ENCODE measurements at places on chromosomes 3 and 15.

- DNase-seq = no peak
These were observed 4.1 kb downstream of the VHL start for GRCh38 chr3:10145685-10146084.

DNA sequence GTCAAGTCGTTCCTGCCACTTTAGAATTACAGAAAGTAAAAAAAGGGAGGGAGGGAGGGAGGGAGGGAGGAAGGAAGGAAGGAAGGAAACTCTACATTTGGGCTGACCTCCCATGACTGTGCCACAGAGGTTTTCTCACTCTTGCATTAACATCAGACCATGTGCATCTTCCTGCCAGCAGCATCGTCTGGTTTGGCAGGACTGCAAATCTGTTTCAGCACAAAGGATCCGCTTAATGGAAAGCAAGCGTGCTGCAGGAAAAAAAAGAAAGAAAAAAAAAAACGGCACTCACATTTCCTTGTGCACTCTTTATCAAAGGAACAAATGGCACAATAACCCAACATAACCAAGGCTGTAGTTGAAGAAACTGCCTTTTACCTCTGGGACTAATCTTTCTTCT lies 148.8 kb upstream of the HES1 start:
- no peak for DNase-seq

DNA sequence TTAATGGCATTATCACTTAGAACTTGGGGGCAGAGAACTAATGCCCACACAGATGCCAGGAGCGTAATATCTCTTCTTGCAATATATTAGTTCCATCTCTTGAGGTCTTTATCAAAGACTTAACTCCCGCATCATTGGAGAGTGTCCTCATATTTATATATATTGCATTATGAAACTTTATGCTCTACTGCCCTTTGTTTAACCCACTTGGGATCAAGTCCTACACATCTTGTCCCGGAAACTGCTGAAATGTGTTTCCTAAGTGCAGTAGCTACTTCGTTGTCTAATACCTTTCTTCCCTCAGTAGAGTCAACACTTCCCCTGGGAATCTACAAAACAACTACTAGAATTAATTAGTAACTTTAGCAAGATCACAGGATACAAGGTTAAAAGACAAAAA lies 1029.2 kb downstream of the OTOL1 start:
- DNase-seq = no peak

GRCh38 chr3:73601011-73601410 lies 23.7 kb downstream of the PDZRN3 start:
- no peak for DNase-seq

DNA sequence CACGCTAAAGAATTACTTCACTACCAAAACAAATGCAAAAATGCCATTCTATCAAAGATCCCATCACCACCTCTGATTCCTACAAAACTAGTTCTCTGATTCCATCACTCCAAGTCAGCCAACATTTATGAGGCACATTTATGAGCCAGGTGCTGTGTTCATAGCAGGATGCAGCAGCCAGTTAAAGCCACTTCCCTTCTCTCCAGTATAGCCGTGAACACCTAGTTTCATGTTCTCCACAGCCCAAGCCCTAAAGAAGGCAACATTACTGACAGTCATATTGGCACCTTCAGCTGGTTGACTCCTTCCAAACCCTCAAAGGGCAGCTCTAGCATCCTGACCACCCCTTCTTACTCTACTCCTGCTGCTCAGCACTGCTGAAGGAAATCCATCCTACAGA lies 36.4 kb downstream of the RYK start:
- no peak for DNase-seq

- no peak for DNase-seq
These were observed 36.2 kb downstream of the ICE2 start for GRCh38 chr15:60442763-60443162.

GRCh38 chr3:52438104-52438376 lies 6.9 kb downstream of the SEMA3G start:
- DNase-seq = no peak

- DNase-seq = no peak
These were observed 102.0 kb upstream of the BHLHE40 start for GRCh38 chr3:4877173-4877787.

DNA sequence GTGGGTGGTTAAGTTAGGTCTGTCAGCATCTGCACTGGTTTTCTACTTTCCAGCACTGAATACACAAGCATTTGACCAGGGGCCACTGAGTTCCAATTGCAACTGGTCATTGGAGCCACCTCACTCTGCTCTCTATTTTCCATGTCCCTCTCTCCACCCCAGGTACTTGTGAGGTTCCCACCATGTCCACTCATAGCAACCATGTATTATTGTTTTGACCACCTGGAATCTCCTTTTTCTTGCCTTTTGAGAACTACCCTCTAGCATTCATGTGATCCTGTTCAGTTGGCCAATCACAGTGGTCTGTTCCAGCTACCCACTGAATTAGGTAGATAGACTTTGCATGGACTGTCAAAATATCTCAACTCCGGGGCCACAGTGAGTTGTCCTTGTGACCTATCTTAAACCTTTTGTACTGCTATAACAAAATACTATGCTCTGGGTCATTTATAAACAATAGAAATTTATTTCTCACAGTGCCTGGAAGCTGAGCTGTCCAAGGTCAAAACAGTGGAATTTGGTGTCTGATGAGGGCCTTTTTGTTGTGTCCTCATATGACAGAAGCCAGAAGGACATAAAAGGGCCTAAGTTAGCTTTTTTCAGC lies 20.2 kb upstream of the TM4SF18 start:
- no peak for DNase-seq

GRCh38 chr15:60696523-60696859 lies 217.5 kb upstream of the ICE2 start:
- DNase-seq = no peak

DNA sequence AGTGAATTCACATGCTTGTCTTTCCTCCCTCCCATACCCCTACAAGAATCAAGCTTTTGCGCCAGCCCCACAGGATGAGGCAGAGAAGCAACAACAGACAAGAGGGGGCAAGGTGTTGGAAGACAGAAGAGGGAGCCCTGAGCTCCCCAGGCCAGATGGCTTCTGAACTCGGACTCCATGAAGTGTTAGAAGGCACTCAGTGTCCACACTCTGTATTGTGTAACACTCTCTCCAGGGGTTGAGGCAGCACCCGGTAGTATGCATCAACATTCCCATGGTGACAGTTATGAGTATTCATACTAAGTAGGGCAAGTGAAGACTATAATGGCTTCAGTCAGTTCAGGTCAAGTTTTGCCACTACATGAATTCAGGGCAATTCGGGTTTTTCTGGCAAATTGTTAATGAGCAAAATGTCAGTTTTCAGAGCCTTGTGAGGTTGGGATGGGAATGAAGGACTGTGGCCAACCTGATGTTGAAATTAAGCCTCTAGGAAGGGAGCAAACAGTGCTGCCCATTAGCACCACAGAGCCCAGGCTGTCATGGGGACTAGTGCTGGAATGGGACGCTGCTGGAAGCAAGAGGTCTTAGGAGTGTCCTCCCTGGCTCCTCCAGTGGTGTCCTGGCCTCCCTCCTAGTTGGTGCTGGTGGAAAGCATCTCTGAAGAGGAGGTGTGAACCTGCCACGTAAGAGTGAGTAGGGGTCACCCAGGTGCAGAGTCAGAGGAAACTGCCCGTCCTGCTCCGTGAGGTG lies 79.4 kb downstream of the KLF15 start:
- DNase-seq = no peak

GRCh38 chr3:151722856-151723255 lies 10.9 kb upstream of the AADACL2 start:
- DNase-seq = peak; percentile 40

- no peak for DNase-seq
These were observed 161.3 kb downstream of the EPHB1 start for GRCh38 chr3:134956395-134956794.

GRCh38 chr15:45121706-45122417 lies 7.7 kb downstream of the DUOXA2 start:
- no peak for DNase-seq

DNA sequence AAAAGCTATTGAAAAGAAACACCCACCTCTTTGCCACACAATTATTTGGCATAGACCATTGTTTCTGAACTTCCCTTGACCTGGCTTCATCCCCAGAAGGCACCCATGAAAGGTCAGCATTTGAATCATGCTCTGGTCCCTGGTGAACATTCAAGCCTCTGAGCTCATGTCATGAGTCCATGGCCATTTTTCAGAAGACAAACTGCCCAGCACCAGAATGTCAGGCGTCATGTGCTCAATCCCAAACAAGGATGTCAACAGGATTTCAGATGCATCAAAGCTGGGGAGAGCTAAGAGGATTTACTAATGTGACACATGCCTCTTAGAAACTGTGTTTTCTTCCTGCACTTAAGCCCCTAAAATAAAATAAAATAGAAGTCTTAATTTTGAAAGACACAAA lies 41.3 kb downstream of the TMED3 start:
- DNase-seq = no peak

GRCh38 chr3:177196456-177197040 lies 734 bp downstream of the TBL1XR1 start:
- peak; percentile 22 for DNase-seq

- DNase-seq = no peak
These were observed 168.2 kb downstream of the TP63 start for GRCh38 chr3:189799366-189799765.

GRCh38 chr3:114649331-114649730 lies 355.5 kb downstream of the TIGIT start:
- no peak for DNase-seq

GRCh38 chr15:29988701-29989100 lies 94.1 kb upstream of the GOLGA8J start:
- DNase-seq = no peak

GRCh38 chr3:113736548-113737089 lies 9.4 kb downstream of the NAA50 start:
- DNase-seq = peak; percentile 2

DNA sequence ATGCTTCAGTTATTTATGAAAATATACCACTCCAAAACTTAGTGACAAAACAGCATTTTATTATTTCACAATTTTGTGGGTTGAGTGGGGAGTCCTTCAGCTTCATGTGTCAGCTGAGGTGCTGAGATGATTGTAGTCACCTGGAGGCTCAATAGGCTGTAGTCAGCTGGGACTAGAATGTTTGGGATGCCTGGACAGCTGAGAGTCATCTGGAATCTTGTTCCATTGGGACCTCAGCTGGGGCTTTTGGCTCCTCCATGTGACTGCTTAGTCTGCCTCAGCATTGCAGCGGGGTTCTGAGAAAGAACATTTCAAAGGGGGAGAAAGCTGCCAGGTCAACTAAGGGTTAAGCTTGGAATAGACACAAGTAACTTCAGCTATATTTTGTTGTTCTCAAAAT lies 13.4 kb downstream of the STT3B start:
- DNase-seq = no peak

DNA sequence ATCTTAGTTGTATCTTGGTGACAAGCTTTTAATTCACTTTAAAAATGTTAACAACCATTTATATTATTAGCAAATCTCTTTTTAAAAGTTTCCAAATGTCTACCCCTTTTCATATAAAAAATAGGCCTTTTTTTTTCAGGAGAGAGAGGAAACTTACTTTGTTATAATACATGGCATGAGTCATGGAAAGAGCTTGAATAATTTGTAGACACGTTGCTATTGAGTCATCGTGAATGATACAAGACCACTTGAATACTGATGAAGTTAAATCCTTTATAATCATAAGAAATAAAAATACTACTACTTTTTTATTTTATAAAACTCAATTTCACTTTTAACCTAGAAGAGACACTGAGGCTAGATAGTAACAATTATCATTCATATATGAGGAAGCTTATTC lies 70.3 kb upstream of the BBX start:
- no peak for DNase-seq

GRCh38 chr3:102410616-102411015 lies 24.2 kb upstream of the ZPLD1 start:
- no peak for DNase-seq

GRCh38 chr3:107025961-107026360 lies 351.3 kb upstream of the CCDC54 start:
- no peak for DNase-seq

DNA sequence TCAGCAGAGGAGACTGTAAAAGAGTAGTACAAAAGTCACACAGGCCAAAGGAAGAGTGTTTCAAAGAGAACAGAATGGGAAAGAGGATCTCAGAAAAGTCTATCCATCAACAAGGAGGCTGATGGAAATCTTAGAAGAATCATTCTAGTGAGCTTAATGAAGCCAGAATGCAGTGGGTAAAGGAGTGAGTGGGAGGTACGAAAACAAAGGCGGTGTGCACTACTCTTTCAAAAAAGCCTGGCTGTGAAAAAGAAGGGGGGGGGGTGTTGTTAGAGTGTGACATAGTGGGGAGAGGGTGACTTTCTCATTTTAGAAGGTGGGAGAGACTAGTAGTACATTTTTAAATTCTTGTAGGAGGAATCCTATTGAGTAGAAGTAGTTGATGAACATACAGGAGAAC lies 11.7 kb downstream of the PAQR9 start:
- no peak for DNase-seq

DNA sequence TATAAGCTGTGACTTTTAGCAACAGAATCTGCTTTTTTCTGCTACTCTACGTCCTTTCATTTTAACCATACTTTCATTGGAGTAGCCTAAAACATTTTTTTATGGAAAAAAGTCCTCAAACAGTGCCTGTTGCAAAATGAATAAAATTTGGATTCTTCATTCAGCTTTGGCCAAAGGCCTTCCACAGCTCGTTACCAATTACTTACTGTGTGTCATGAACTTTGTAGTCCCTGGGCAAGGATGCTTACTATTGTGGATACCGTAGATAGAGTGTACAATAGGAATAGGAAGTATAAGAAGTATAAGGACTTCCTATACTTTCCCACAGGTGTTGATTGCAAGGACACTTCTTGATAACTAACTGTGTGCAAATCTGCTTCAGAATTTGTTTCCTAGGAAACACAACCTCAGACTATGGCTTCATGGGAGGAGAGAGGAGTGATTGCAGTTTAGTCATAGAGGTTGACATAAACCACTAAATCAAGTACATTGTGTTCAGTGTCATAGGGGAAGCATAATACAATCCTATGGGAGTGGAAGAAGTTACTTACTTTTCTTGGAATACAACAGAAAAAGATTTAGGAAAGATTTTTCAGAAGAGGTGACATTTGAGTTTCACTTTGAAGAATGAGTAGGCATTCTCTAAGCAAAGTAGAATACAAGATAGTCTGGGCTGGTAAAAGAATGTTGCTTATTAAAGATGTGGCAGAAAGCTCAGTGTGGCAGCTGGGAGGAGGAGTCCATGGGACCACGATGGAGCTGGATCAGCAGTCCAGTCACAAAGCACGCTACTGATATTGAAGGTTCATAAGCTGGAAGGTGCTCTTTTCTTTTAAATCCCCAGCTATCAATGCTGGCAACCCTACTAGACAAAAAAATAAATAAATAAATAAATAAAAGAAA lies 309.7 kb upstream of the TPRG1 start:
- DNase-seq = no peak

GRCh38 chr15:40332113-40332781 lies 8.5 kb downstream of the CCDC9B start:
- DNase-seq = no peak

GRCh38 chr3:13051066-13051465 lies 22.2 kb downstream of the IQSEC1 start:
- DNase-seq = peak; percentile 55

GRCh38 chr3:40337136-40338108 lies 27.9 kb downstream of the EIF1B start:
- DNase-seq = no peak

- DNase-seq = no peak
These were observed 25.3 kb downstream of the CHAC1 start for GRCh38 chr15:40978562-40978961.
